CD4-positive, alpha-beta T cell treated with Interleukin-17A for 1 hour (primary cell): ENCODE measurements at places on chromosomes 5 and 9.

GRCh38 chr9:19998823-19999455, 210.1 kb upstream of the SLC24A2 start:
- no peak for DNase-seq

GRCh38 chr5:131587541-131587940, 47.5 kb downstream of the RAPGEF6 start:
- no peak for DNase-seq

DNA sequence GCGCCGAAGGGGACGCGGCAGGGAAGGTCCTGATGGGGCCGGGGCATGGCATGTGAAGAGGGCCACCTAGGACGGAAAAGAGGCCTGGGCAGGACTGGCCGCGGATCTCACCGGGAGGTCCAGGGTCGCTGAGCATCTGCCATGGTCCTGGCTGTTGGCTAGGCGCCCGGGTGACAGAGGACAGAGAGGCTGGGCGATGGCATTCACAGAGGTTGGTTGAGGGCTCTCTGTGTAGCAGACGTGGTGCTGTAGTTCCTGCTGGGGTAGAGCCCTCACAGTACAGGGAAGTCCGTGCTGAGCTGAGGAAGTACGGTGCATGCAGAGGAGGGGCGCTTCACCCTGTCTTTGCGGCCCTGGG, 427 bp downstream of the PCYOX1L start:
- DNase-seq, result peak; percentile 38

GRCh38 chr9:123072407-123072995, 39.0 kb downstream of the GPR21 start:
- DNase-seq, result no peak

GRCh38 chr5:167785106-167785505, 506.3 kb upstream of the WWC1 start:
- no peak for DNase-seq

DNA sequence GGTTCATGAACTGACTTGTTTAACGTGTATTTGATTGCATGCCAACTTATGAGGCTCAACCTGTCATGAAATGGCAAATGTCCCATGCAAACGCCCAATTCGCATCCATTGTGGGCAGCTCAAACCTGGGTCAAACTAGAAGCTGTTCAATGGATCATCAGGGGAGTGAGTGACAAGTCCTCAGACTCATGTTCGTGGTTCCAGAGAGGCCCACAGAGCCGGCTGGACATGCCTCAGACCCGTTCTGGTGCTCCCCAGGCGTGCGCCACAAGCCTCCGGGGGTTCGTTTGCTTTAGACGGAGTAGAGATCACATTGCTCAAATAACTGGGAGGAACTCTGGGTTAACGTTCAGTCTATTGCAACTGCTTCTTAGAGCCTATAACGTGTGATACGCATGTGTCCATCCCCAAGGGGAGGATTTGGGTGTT, 15.0 kb downstream of the GFI1B start:
- no peak for DNase-seq

DNA sequence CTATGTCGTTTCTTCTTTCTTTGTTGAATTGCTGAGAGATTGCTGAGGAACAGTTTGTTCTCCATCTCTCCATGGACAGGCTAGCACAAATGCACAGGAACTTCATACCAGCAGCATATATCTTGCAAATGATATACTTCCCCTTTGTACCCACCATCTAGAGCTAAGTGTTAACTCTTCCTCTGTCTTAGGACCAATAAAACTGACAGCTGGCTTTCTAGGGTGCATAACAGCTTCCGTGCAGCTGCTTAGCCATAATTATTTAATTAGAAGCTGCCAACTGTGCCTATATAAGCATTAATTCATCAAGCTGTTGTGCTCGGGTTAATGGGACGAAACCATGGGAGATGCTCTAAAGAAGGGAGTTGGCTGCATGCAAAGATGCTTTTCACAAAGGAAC, 38.7 kb downstream of the KCTD16 start:
- DNase-seq, result no peak

DNA sequence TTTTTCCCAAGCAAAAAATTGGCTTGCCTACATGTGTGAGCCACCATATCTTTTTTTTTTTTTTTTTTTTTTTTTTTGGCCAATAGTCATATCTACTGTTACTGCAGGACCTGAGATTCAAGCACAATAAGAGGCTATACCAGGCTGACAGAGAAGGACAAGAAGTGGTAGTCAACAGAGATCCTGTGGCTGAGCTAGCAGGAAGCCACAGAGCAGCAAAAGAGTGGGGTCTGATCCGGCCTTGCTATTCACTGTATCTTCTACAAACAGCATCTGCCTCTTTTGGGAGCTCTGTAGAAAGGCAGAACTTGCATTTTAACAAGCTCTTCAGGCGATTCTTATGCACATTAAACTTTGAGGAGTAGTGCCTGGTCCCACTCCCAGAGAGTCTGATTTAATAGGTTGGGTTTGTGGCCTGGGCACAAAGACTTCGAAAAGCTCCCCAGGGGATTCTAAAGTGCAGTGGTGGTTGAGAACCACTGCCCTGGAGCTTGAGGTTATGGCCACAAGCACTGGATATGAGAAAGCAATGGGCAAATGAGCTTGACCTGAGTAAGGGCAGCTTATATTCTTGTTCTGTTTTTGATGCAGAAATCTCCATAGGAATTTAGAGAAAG, 162.8 kb downstream of the PIK3R1 start:
- DNase-seq, result peak; percentile 19

GRCh38 chr9:138022756-138023393, 145.3 kb downstream of the CACNA1B start:
- DNase-seq, result no peak

GRCh38 chr9:83141887-83142286, 78.9 kb upstream of the RASEF start:
- DNase-seq, result no peak

DNA sequence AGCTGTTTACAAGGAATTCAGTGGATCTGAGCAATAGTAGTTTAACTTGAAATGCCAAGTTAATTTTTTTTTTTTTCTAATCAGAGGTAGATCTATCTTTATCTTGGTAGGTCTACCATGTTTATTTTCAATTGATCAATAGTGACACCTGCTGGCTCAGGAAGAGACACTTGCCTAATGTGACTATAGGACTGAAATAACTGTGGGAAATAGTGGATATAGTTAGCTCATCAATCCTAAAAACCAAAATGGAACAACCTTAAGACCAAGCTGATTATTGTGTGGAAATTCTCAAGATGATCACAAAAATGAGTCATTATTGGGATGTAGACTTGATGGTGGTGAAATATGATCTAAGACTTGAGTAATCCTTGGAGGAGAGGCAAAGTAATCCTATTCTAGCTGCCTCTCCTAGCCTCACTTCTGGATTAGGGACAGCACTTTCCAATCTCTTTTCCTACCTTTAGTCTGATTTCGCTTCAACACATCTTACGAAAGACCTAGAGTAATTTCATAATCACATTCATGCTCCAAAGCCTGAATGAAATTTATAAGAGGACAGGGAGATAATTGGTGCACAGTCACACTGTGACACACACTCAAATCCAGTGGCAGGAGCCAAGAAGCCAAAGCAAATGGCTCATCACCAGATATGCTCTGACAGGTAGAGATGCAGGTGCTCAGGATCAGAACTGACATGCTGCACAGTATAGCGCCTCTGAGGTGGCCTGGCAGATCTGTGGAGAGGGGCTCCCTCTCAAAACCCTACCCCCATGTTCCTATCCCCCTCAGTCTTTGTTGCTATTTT, 156.3 kb downstream of the HMHB1 start:
- DNase-seq, result peak; percentile 36

- no peak for DNase-seq
These were observed 101.8 kb downstream of the ZDHHC21 start for GRCh38 chr9:14591411-14591810.

GRCh38 chr5:173873306-173873922, 14.7 kb upstream of the CPEB4 start:
- DNase-seq, result no peak
